Skeletal muscle cell (primary cell): ENCODE measurements at places on chromosomes 11 and 22.
A peak's percentile ranks its signal among the peaks of the same experiment; 100 is the strongest.

DNA sequence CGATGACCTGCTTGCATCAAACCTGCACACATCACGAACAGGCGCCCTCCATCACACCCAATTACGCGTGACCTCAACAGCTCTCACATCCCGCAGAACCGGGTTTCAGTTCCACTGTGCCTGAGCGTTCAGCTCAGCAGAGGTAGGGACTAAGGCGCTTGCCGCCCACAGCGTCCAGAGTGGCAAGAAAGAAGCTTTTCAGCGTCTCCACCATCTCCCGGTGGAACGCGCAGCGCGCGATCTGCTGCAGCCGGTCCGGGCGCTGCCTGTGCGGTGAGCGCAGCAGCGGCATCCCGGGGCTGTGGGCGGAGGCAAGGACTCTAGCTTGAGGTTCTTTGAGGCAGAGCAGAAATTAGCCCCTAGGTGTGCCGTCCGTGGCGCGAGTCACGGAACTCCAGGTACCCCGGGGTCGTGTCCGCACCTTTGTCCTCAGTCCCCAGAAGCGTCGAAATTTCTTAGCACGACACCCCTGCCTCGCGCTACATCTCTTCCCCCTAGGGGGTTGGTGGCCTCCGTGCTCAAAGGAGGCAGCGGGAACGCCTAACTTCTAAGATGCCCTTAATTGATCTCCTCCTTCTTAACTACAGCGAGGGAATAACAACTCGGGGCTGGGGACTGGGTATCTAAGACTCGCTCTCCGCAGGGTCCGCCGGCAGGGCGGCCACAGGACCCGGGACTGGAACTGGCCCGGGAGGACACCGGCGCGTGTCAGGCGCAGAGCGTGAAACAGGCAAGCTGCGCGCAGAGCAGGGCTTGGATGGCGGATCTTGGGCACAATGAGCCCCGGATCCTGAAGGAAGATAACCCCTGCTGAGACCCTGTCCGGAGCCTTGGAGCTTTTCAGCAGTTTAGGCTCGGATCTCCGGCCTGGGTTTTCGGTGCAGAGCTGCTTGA lies 1.7 kb upstream of the CALCA start:
- no peak for DNase-seq

- DNase-seq = no peak
These were observed 18.6 kb upstream of the TMA7B start for GRCh38 chr22:39941601-39942000.

DNA sequence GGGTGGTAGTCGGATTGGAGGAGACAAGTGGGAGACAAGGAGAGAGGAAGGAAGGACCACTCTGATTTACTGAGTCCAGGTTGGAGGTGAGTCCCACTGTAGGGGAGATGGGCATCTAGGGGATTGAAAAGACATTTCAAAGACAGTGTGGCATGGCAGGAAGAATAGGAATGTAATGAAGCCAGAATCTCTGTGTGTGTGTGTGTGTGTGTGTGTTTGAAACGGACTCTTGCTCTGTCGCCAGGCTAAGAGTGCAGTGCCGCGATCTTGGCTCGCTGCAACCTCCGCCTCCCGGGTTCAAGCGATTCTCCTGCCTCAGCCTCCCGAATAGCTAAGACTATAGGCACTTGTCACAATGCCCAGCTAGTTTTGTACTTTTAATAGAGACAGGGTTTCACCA lies 4.2 kb upstream of the CSDC2 start:
- no peak for DNase-seq

DNA sequence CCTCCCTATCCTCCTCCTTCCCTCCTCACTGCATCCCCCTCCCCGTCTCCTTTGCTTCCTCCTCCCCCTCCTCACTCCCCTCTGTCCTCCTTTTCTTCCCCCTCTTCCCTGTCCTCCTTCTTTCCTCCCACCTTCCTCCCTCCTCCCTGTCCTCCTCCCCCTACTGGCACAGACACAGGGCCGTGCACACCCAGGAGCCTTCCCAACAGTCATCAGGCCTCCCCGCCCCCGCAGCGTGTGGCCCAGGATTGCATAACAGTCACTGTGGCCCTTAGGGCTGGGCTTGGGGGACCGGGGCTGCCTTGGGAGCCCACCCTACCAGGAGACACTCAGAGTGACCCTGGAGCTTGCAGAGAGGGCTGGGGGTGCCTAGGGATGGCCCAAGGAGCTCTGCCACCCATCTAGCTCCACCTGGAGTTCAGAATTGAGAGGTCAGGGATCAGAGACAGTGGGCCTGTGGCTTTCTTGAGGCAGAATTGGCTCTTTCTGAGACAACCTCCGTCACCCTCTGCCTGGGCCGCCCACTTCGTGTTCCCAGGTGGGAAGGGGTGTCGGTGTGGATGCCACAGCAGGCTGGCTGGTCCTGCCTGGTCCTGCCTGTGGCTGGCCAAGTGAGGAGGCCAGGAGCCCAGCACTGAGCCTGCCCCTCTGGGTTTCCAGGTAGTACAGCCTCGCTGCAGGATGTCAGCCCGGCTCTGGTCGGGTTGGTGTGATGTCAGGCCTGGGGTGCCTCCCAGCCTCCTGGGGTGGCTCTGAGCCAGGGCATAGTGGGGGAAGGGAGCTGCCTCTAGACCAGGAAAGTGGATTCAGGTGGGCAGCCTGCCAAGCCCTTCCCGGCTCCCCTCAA lies 1.6 kb downstream of the SPI1 start:
- no peak for DNase-seq

DNA sequence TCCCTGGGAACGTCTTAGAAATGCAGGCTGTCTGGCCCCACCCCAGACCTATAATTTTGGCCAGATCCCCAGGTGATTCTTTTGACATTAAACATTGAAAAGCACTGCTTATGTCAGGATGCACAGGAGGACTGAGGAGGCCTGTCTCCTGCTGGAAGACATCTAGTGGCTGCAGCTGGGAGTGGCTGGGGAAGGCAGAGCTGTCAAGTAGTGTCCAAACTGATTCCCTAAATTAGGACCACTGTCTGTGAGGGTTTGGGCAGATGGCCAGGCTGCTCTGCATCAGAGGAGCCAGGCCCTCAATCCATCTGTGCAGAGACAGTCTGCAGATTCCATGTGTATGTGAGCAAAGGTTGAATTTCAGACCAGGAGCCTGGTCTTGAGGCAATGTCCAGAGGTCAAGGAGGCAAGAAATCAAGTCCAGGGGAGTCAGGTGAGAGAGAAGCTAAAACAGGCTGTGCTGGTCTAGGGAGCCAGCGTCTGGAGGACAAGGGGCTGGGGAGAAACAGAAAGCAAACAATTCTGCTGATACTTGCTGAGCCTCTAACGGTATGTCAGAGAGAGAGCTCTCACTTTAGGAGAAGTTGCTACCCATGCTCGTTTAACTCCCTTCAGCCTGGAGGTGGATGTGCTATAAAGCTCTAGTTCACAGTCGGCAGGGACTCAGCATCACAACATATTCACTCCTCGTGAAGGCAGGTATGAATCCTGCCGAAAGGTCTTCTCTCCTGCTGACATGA lies 15.3 kb upstream of the SYTL2 start:
- DNase-seq = no peak

- no peak for DNase-seq
These were observed 9.5 kb downstream of the ANO1 start for GRCh38 chr11:70087446-70088167.

- peak; percentile 3 for DNase-seq
These were observed 144.7 kb downstream of the ENTHD1 start for GRCh38 chr22:39748877-39749276.

- DNase-seq = peak; percentile 95
These were observed 123.6 kb downstream of the CCDC34 start for GRCh38 chr11:27239305-27239942.

DNA sequence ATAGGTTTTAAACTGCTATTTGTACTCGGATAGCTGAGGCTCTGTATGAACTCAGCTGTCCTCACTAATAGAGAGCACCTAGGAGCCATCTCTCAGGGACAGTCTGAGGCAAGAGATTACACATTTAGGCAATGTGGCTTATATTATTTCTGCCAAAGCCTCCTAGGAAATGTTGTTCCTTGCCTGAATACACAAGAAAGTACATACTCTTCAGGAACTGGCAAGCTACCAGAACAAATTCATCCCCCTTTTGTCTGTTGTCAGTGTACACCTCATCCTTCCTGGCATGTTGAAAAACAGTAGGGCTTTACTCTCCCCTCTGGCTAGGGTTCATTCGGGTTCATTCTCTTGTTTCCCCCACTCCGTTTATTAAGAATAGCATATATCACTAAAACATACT lies 615.9 kb upstream of the FAT3 start:
- DNase-seq = peak; percentile 50

- no peak for DNase-seq
These were observed 134.7 kb downstream of the JRKL start for GRCh38 chr11:96524475-96524874.

DNA sequence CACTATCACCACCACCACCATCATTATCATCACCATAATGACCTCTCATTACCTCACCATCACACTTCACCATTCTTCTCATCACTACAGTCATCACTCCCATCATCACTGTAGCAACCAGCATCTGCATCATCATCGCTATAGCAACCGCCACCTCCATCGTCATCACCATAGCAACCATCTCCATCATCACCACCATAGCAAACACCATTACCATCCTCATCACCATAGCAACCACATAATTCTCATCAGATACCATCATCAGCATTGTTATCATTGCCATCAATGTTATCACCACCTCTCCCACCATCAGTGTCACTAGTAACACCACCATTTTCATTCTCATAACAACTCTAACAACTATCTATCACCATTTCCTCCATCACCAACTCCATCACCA lies 23.1 kb upstream of the CD82 start:
- DNase-seq = no peak

- DNase-seq = no peak
These were observed 16.4 kb upstream of the IL2RB start for GRCh38 chr22:37165940-37166674.

GRCh38 chr11:1372660-1373059 lies 17.1 kb upstream of the BRSK2 start:
- no peak for DNase-seq

GRCh38 chr11:73012121-73012863 lies 129.8 kb downstream of the FCHSD2 start:
- DNase-seq = no peak

- peak; percentile 50 for DNase-seq
These were observed 52.5 kb downstream of the TRIM44 start for GRCh38 chr11:35714882-35715627.

DNA sequence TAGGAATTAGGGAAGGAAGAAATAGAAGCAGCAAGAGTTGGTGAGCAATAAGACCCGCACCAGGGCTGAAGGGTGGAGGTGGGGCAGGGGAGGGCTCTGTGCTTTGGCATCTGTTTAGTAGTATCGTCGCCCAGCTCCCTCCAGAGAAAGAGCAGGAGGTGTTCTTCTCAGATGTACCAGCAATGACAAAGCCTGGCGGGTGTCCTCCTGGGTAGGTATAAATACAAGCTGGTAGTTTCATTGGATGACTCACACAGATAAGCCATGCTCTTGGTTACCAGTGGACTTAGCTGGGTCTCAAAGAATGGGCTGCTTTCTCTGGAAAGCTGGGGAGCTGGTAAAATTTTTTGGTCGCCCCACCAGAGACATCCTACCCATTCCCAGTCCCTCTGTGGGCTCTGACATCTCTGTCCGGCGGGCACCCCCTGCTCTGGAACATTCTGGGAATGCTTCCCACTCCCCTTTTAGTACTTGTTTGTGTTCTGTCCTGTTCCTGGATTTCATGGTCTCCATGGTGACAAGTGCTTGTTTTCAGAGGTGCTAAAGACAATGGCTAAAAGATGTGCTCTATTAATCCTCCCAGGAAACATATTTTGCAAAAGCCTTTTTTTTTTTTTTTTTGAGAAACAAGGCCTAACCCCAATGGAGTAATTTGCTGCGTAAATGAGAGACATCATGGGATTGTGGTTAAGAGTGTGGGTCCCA lies 15.4 kb upstream of the TUBA8 start:
- DNase-seq = no peak

DNA sequence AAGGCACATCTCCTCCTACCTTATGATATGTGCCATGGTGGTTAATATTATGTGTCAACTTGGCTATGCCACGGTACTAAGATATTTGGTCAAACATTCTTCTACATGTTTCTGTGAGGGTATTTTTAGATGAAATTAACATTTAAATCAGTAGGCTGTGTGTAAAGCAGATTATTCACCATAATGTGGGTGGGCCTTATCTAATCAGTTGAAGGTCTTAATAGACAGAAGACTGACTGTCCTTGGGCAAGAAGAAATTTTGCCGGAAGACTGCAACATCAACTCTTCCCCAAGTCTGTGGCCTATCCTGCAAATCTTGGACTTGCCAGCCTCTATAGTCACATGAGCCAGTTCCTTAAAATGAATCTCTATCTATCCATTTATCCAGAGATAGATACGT lies 380.1 kb upstream of the DDI1 start:
- DNase-seq = no peak

DNA sequence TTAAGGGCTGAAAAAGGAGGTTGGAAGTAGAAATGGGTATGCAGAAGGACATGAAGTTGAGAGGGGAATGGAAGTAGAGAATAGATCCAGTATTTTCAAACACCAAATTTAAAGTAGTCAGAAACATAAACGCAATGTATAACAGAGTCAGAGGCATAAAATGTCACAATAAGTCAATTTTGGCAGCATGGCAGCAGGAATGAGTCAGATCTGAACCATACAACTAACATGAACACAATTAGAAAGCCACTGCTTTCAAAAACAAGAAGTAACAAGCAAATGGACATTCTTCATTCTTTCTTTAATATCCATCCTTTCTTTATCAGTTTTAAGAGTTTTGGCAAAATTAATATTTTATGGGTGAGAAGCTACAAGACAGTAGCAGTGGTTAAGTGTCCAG lies 2.5 kb downstream of the CHORDC1 start:
- peak; percentile 33 for DNase-seq

GRCh38 chr22:44371741-44372525 lies 59.2 kb upstream of the SHISAL1 start:
- no peak for DNase-seq

DNA sequence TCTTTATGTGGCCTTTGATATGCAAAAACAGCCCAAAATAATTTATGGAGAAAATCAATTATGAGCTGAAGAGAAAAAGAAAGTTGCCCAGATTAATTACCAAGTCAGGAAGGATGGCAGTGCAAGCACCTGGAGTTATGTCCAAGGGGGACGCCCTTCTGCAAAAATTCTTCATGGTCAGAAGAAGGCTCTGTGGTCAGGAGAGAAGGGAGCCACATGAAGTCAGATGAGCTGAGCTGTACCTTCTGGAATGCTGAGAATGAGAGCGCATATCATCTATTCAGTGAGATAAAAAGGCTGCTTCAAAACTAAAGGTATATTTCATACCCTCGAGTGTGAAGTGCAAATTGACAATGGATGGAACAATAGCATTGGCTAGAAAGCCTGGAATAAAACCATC lies 607.4 kb downstream of the NTM start:
- peak; percentile 23 for DNase-seq

DNA sequence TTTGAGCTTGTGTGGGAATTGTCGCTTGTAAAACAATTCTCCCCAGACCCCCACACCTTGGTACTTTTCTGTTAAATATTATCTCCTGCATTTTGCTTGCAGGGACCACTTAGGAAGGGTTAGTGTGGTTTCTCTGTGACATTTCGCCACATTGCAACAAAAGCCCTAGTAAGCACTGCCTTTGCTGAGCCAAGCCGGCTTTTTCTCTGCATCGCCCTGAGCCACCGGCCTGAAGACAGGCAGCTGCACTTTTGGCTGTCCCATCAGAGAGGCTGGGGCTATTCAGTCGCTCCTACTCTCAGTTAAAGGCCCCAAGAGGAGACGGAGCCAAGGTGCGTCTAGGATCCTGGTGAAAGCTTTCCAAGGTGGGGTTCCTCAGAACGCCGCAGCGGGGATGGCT lies 5.7 kb downstream of the MPPED1 start:
- no peak for DNase-seq

- no peak for DNase-seq
These were observed 229.0 kb upstream of the ZC3H12C start for GRCh38 chr11:109864151-109864661.

- no peak for DNase-seq
These were observed 165.0 kb upstream of the MTNR1B start for GRCh38 chr11:92804388-92804966.
